ENCODE measurements at places on chromosomes 16 and 17. TPM values are rescaled to one million over a fixed set of nuclear protein-coding genes. Genes with fewer than 3 reads are reported as not detected.

- no peak for DNase-seq
These were observed 11.7 kb downstream of the CCDC57 start for GRCh38 chr17:82200743-82201497.

DNA sequence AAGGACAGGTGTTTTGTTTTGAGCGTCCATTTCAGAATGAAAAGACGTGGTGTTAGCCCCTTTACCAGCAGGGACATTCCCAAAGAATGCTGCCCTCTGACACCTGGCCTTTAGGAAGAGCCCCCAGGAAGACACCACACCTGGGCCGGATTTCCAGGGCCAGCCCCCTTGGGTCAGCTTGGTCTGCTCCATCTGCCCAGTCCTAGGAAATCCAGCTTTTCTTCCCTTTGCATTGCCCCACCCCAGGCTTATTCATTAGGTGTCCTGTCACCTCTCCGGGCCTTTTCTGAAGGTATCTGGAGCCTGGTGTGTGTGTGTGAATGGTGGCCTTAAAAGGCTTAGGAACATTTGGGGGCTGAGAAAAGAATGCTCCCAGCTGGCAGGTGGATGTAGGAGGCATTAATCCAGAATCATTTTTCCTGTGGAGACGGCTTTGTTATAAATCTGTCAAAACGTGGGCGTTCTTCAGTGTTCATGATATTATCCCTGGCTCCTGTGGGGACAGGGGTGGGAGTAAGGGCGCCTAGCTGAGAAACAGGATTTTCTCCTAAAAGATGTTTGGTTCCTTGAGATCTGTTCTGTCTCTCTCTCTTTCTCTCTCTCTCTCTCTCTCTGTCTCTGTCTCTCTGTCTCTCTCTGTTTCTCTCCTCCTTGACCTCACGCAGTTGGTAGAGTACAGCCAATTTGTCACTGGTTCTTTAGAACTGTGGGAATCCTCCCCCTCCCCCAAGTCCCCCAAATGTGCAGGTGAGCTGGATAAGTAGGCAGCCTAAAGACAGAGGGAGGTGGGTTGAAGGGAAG lies 84.0 kb downstream of the NTN1 start:
- no peak for DNase-seq

GRCh38 chr17:59812139-59812538 lies 80.6 kb downstream of the TUBD1 start:
- DNase-seq, result no peak

DNA sequence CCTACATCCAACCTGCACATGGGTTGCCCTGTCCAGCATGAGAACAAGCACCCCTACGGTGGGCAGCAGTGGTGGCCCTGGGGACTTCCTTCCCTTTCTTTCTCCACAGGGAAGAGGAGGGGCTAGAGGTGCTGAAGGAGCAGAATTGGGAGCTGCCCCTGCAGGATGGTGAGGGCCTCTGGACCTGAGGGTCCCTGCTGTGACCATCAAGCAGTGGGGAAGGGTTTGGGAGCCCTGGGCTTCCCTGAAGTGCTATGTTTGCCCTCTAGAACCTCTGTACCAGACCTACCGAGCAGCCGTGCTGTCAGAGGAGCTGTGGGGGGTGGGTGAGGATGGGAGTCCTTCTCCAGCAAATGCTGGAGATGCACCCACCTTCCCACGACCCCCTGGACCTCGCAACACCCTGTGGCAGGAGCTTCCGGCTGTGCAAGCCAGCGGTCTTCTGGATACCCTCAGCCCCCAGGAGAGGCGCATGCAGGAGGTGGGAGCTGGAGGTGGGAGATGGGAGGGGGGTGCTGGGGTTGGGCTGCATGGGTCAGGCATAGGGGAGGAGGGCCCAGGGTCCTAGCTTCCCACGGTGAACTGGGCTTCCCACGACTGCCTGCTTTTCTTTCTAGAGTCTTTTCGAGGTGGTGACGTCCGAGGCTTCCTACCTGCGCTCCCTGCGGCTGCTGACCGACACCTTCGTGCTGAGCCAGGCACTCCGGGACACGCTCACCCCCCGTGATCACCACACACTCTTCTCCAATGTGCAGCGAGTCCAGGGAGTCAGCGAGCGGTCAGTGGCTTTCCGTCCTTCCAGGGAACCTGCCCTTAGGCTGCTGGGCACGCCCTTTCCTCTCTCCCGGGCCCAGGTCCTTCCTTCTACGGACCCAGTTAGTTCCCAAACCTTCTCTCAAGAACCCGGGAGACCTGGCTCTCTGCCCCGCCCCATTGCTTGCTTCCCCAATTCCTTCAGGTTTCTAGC lies 5.0 kb downstream of the ARHGEF15 start:
- no peak for DNase-seq

- no peak for DNase-seq
These were observed 14.2 kb upstream of the NFATC3 start for GRCh38 chr16:68070806-68071517.

DNA sequence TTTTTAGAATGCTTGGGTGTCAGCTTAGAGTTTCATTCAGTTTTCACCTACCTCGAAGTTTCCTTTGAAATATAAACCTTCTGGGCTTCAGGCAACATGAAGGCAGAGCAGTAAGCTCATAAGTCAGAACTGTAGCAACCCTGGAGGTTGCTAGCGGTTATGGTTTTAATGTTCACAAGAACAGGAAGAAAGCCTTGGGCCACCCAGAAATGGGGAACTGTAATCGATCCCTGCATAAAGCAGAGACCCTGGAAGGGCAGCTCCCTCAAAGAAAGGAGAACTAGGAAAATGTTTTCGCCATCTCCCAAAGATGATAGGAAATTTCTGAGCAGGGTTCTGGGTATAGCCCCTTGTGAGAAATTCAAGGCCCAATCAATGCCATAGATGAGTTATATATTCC lies 47.8 kb upstream of the RASL10B start:
- no peak for DNase-seq

GRCh38 chr16:61024180-61024900 lies 1011.9 kb downstream of the CDH8 start:
- no peak for DNase-seq

DNA sequence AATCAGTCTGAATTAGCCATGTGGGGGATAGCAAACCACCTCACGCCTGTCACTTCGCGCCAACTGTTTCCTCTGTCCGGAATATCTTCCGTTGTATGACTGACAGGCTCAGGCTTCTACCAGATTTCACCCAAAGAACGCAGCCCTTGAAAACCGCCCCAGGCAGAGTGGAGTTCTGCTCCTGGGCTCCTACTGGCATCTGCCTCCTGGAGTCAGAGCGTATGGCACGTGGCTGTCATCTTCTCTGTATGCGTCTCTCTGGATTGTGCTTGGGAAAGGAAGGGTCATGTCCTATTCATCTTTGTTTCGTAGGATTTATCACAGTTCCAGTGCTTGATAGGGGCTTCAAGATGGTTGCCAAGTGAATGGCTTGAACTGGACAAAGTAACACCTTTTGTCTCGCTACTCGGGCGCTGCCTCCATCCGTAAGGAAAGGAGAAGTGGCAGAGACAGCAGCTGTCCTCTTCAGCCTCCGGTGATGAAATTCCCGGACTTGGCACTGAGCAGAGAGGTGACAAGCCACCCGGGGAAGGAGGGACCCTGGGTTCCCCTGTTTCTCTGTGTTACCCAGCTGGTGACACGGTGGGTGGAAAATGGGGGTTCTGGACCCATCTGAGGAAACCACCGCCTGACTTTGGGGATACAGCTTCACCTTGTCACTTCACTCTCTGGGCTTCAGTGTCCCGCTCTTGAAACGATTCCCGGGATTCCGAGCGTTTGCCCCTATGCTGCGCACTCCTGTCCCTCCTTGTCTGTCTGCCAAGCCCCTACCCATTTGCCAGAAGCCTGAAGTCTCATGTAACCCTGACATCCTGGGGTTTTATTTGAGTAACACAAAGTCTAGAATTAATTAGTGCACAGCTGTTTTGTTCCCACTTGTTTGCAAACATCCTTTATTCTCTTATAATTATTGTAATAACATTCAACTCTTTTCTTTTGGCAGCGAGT lies 13.9 kb downstream of the KIAA0513 start:
- DNase-seq, result no peak

GRCh38 chr17:16419074-16419928 lies 3.9 kb downstream of the TRPV2 start:
- no peak for DNase-seq

DNA sequence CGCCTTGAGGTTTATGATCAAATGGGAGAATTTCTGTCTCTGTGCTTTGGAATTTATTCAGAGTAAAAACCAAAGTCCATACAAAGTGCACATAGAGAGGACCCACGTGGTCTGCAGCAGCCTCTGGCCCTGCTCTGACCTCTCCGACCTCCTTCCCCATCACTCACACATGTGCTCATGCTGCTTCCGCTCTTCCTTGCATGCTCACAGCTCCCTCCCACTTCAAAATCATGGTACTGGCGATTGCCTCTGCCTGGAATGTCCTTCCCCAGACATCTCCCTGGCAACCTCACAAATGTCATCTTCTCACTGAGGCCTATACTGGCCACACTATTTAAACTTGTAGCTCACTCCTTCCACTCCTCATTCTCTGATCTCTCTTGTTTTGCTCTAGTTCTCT lies 418.0 kb downstream of the CA10 start:
- DNase-seq, result no peak

DNA sequence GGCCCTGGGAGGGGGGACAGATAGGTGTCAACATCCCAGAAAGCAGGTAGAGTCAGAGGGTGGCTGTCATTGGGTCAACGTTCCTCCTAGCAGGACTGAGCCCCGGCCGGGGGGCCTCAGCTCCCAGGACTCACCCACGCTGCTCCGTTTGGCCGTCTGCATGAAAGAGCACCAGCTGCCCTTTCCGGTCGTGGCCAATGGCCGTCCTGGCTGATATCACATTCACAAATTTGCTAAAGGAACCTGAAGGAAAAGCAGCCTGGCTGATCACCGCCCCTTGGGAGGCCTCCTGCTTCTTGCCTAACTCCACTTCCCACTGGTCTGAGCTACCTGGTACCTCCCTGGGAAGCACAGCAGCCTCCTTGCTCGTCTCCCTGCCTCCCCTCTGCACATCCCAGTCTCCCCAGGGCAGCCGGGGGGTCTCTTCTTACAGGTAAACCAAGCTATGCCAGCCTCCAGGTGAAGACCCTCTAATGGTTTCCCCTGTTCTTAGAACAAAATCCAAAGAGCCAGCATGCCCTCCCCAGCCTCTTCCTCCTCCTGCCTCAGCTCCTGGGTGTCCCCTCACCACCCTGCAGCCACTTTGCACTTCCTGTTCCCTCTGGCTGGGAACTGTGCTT lies 3.4 kb downstream of the NAGPA start:
- no peak for DNase-seq

DNA sequence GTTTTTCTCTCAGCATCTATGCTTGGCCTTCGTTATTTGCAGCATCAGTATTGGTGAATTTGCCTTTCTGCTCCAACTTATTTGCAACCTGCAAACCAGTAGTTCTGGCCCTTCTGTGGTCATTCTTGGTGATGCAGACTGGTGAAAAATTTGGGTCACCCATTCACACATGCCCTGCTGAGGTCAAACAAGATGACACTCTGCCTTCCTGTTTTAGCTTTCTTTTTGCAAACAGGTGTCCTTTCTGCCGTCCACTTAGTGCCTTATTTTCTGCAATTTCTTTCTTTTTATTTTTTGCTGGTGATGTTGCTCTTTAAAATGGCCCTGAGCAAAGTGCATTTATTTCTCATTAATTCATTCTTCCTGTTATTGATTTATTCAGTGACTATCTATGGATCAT lies 31.3 kb downstream of the PLCG2 start:
- no peak for DNase-seq

GRCh38 chr16:25023556-25023955 lies 8.4 kb upstream of the ARHGAP17 start:
- no peak for DNase-seq

DNA sequence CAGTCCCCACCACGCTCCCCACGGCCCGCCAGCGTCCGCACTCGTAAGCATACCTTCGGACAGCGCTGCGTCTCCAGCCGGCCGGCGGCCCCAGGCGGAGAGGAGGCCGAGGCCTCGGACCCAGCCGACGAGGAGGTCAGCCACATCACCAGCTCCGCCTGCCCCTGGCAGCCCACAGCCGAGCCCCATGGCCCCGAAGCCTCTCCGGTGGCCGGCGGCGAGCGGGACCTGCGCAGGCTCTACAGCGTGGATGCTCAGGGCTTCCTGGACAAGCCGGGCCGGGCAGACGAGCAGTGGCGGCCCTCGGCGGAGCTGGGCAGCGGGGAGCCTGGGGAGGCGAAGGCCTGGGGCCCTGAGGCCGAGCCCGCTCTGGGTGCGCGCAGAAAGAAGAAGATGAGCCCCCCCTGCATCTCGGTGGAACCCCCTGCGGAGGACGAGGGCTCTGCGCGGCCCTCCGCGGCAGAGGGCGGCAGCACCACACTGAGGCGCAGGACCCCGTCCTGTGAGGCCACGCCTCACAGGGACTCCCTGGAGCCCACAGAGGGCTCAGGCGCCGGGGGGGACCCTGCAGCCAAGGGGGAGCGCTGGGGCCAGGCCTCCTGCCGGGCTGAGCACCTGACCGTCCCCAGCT lies 4.9 kb downstream of the TPSG1 start:
- DNase-seq, result no peak

- no peak for DNase-seq
These were observed 33.2 kb upstream of the ABCC11 start for GRCh38 chr16:48280546-48280945.

DNA sequence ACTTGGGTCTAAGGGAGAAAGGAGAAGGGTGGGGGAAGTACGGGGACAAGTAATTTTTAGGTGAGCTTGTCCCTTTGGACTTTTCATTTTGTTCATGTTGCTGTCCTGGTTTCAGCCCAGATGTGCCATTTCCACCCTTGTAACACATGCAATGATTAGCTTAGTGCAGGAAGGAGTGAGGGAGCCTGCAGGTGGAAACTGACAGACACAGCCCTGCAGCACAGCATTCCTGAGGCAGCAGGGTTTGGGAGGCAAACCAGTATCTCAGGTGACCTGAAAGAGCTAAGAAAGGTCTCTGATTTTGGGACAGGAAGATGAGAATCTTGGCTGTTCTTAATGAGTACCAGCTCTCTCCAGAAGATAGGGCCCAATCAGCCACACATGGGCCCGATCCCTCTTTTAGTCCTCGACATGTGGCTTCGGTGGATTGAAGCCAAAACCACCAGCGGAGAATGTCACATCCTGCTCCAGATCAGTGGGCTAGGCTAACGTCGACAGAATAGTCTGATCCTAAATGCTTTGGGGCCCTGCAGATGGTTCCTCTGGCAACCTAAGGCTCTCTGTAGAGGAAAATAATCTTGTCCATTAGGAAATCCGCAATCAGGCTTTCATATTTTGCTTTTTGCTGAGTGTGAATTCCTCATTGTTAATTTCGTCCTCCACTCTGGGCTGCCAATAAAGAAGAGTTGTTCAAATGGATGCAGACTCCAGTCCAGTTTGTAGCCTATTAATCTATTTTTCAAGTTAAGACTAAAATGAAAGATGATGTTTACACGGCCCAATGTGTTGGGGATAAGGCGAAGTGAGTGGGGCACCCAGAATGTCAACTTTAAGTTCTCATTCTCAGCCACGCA lies 3.8 kb upstream of the RNF157 start:
- DNase-seq, result no peak

- DNase-seq, result no peak
These were observed 37.9 kb upstream of the SMIM36 start for GRCh38 chr17:55549140-55549539.

Gene CDRT15
- not detected for polyA plus RNA-seq

Gene ACAP1
- 4.3 TPM for polyA plus RNA-seq

Gene MYLK3
- 0.13 TPM for polyA plus RNA-seq

Gene GGT6
- polyA plus RNA-seq, result 11.5 TPM

Gene TMIGD1
- not detected for polyA plus RNA-seq

Gene KSR1
- 22.7 TPM for polyA plus RNA-seq

Gene OR2C1
- polyA plus RNA-seq, result 0.09 TPM

Gene ABCC11
- 0.18 TPM for polyA plus RNA-seq

Gene CCR7
- 0.39 TPM for polyA plus RNA-seq

Gene OR1A1
- not detected for polyA plus RNA-seq

Gene TNP2
- not detected for polyA plus RNA-seq

Gene TMEM238L
- polyA plus RNA-seq, result 1.8 TPM

All from urinary bladder (tissue), 4 donors.